ENCODE measurements at places on chromosomes 5 and 9. TPM values are rescaled to one million over a fixed set of nuclear protein-coding genes. Genes with fewer than 3 reads are reported as not detected.

Gene EMB
- total RNA-seq = 10.1 TPM

DNA sequence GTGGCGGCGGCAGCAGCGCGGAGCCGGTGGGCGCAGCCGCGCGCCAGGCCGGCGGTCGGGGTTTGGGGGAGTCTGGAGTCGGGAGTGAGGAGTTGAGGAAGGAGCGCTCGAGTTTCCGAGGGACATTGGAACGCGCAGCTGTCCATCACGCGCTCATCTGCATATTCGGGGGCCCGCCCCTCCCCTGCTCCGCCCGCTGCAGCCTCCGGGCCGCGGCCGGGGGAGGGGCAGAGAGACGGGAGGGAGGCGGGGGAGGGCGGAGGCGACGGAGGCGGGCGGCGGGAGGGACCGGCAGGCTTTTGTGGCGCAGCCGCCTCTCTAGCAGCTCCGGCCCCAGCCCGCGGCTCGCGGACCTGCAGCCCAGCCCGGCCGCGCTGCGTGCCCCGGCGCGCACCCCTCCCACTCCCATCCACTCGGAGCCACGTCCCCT, at the start of gene IRX2:
Gene IRX2, minus strand, starts transcription at position 86 of the 430 bp plus-strand sequence. CDS start 264 bp downstream, outside the sequence.
- peak; percentile 79 for DNase-seq
- peaks cover 55% of the 10 kb centered on the region for H3K4me1 ChIP-seq
- H3K36me3 ChIP-seq = peaks cover 3% of the 10 kb centered on the region
- H3K27ac ChIP-seq = peak within 1 kb of the TSS; percentile 48
- H3K4me3 ChIP-seq = peak within 1 kb of the TSS; percentile 37

Gene ANKRD18B
- 5.9 TPM for total RNA-seq

Gene HNRNPH1
- 483 TPM for total RNA-seq

Gene SPATA31E1
- not detected for total RNA-seq

Gene FOXE1
- total RNA-seq = 7.9 TPM

- no peaks in the 10 kb centered on the region for H3K4me1 ChIP-seq
- no peak for DNase-seq
- no peak overlapping the region for H3K4me3 ChIP-seq
- no peaks in the 10 kb centered on the region for H3K36me3 ChIP-seq
- no peak overlapping the region for H3K27ac ChIP-seq
- H3K27me3 ChIP-seq = no peaks in the 10 kb centered on the region
Observed at GRCh38 chr5:21391506-21391905, 1403.5 kb upstream of the CDH18 start.

Gene SLC4A9
- total RNA-seq = 0.25 TPM

DNA sequence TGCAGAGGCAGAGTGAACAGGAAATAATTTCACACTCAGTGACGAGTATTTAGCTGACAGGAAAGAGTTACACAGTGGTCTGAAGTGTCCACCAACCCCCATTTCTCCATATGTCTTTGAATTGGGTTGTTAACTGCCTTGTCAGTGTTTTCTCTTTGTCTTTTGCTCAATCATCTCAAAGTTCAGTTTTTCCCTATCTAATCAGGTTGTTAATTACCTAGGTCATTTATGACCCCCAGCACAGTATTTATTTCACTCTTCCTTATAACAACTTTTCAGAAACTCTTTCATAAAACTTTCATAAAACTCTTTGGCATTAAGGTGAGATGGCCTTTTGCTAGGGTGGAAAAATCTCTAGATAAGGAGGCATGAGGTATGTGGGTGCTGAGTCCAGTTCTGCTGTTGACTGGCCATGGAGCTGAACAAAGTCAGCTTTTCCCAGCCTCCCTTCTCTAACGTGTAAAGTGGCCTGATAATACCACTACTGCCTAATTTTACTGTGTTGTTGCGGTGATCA, 5.2 kb upstream of the ALDOB start:
- H3K27me3 ChIP-seq = no peaks in the 10 kb centered on the region
- no peaks in the 10 kb centered on the region for H3K36me3 ChIP-seq
- no peak overlapping the region for H3K27ac ChIP-seq
- no peaks in the 10 kb centered on the region for H3K4me1 ChIP-seq
- H3K4me3 ChIP-seq = no peak overlapping the region
- DNase-seq = no peak

DNA sequence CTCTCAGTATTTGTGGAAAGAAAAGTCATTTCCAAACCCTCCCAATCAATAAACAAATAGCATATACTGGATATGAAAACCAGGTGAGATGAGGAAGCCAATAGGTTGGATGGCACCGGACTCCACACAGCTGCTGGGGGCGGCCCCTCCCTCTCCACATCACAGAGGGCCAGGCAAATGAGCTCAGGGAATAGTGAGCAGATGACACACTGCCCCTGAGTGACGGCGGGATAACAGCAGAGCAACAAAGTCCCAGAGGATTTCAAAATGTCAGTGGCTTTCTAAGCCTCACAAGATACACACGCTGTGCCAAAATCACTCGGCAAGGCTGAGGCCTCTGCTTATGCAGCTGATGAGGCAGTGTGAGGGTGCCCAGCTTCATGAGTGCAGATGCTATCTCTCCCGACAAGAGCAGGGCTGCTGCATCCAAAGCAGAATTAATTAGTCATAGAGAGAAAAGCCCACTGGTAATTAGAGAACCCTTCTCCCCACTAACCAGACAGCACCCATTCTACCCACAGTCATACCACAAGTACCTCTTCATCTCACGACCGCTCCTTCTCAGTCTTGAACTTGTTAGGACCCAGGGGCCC, 235.0 kb upstream of the NFIL3 start:
- no peaks in the 10 kb centered on the region for H3K4me1 ChIP-seq
- no peak overlapping the region for H3K27ac ChIP-seq
- no peaks in the 10 kb centered on the region for H3K27me3 ChIP-seq
- H3K36me3 ChIP-seq = no peaks in the 10 kb centered on the region

- H3K36me3 ChIP-seq = no peaks in the 10 kb centered on the region
- no peak overlapping the region for H3K4me3 ChIP-seq
- peaks cover 9% of the 10 kb centered on the region for H3K4me1 ChIP-seq
- no peaks in the 10 kb centered on the region for H3K27me3 ChIP-seq
Observed at GRCh38 chr5:90169078-90169477, 240.5 kb downstream of the CETN3 start.

- no peaks in the 10 kb centered on the region for H3K27me3 ChIP-seq
- H3K4me3 ChIP-seq = peak within 1 kb of the TSS; percentile 89
- H3K4me1 ChIP-seq = peaks cover 55% of the 10 kb centered on the region
- DNase-seq = no peak
- H3K27ac ChIP-seq = peak within 1 kb of the TSS; percentile 93
- no peaks in the 10 kb centered on the region for H3K36me3 ChIP-seq
Observed at GRCh38 chr5:177426566-177427210, at the start of gene GRK6. Gene GRK6, plus strand, starts transcription at chr5:177426676. Its CDS starts 170 bp downstream, at chr5:177426846.

- H3K36me3 ChIP-seq = no peaks in the 10 kb centered on the region
- H3K4me3 ChIP-seq = no peak overlapping the region
- no peaks in the 10 kb centered on the region for H3K27me3 ChIP-seq
- no peak for DNase-seq
Observed at GRCh38 chr9:108780942-108781734, 74.6 kb downstream of the ACTL7B start.

- H3K4me1 ChIP-seq = no peaks in the 10 kb centered on the region
- DNase-seq = no peak
- H3K4me3 ChIP-seq = no peak overlapping the region
- no peaks in the 10 kb centered on the region for H3K36me3 ChIP-seq
Observed at GRCh38 chr9:71483436-71483835, 284.9 kb downstream of the CEMIP2 start.

GRCh38 chr9:8388132-8388531, 588.6 kb upstream of the DMAC1 start:
- H3K36me3 ChIP-seq = no peaks in the 10 kb centered on the region
- H3K4me1 ChIP-seq = no peaks in the 10 kb centered on the region
- no peaks in the 10 kb centered on the region for H3K27me3 ChIP-seq
- no peak for DNase-seq
- H3K27ac ChIP-seq = no peak overlapping the region

Gene TNC
- total RNA-seq = 18.7 TPM

- H3K27ac ChIP-seq = no peak overlapping the region
- H3K4me3 ChIP-seq = no peak overlapping the region
- DNase-seq = no peak
- H3K27me3 ChIP-seq = no peaks in the 10 kb centered on the region
- H3K36me3 ChIP-seq = no peaks in the 10 kb centered on the region
Observed at GRCh38 chr9:70195456-70195855, 63.3 kb upstream of the SMC5 start.

Gene ANKRD55
- total RNA-seq = 0.74 TPM

GRCh38 chr9:89274838-89275237, 36.2 kb upstream of the CKS2 start:
- DNase-seq = no peak
- H3K27me3 ChIP-seq = no peaks in the 10 kb centered on the region
- H3K4me3 ChIP-seq = no peak overlapping the region
- no peaks in the 10 kb centered on the region for H3K4me1 ChIP-seq
- no peaks in the 10 kb centered on the region for H3K36me3 ChIP-seq
- H3K27ac ChIP-seq = no peak overlapping the region

DNA sequence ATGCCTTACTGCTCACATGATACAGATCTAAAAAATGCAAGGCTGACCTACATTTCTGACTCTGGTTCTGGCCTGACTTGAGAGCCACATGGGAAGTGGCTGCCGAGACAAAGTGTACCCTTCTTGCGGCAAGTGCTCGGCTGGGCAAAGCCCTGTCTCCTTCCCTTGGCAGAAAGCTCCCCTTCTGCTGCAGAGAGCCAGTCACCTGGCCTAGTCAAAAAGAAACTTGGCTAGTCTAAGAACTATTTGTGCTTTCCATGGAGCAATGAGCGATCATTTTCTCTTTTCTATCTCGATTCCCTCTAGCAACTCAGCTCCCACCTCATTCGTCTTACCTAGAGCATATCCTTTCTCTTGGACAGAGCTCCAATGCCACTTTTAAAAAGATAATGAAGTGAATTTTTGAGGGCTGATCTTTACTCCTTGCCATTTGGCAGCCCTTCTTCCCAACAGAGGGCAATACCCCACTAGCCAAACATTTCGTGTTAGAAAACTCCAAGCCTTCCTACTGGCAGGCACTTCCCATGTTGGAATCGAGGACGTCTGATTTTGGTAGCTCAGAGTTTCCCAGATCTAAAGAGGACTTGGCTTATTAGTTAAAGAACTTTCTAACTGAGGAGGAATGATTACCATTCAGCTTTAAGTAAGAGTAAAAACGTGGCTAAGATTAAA, 108.1 kb upstream of the PRRC1 start:
- H3K4me3 ChIP-seq = no peak overlapping the region
- H3K27ac ChIP-seq = no peak overlapping the region
- no peaks in the 10 kb centered on the region for H3K4me1 ChIP-seq
- H3K27me3 ChIP-seq = no peaks in the 10 kb centered on the region
- DNase-seq = no peak

DNA sequence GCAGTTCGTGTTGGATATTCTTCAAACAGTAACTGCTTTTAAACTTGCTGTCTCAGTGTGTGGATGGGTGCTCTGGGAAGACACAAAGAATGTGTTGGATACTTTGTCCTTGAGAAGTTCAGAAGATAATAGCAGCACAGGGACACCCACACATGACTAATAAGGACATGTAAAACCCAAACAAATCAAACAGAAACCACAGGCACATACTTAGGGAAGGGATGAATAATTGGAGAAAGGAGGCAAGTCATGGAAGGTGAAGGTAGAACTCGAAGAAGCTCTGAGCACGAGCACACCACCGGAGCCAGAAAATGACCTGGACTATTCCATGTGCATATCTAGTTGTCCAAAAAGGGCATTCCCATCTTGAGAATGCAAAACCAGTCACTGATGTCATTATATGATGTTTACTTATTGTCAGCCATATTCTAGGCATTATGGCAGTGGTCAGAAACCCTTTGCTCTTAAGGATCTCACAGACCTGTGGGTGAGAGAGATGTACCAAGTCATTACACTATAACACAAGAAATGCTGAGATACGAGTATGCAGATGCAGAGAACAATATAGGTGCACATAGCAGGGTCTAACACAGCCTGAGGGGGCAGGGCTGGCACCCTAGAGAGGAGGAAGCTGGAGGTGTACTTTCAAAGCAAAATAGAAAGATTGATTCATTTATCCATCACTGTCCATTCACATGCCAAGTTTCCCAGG, 152.9 kb downstream of the PIK3R1 start:
- no peaks in the 10 kb centered on the region for H3K36me3 ChIP-seq
- H3K27me3 ChIP-seq = no peaks in the 10 kb centered on the region
- H3K4me3 ChIP-seq = no peak overlapping the region
- H3K4me1 ChIP-seq = no peaks in the 10 kb centered on the region

GRCh38 chr5:114952876-114953275, 216.8 kb downstream of the TRIM36 start:
- H3K27me3 ChIP-seq = no peaks in the 10 kb centered on the region
- H3K27ac ChIP-seq = no peak overlapping the region
- DNase-seq = no peak
- no peaks in the 10 kb centered on the region for H3K36me3 ChIP-seq
- H3K4me3 ChIP-seq = no peak overlapping the region
- H3K4me1 ChIP-seq = no peaks in the 10 kb centered on the region

GRCh38 chr9:95090871-95091577, 226.5 kb downstream of the FANCC start:
- DNase-seq = no peak
- H3K36me3 ChIP-seq = no peaks in the 10 kb centered on the region
- peak overlapping the region; percentile 93 for H3K27ac ChIP-seq
- no peaks in the 10 kb centered on the region for H3K27me3 ChIP-seq
- peaks cover 100% of the 10 kb centered on the region for H3K4me1 ChIP-seq
- H3K4me3 ChIP-seq = no peak overlapping the region

DNA sequence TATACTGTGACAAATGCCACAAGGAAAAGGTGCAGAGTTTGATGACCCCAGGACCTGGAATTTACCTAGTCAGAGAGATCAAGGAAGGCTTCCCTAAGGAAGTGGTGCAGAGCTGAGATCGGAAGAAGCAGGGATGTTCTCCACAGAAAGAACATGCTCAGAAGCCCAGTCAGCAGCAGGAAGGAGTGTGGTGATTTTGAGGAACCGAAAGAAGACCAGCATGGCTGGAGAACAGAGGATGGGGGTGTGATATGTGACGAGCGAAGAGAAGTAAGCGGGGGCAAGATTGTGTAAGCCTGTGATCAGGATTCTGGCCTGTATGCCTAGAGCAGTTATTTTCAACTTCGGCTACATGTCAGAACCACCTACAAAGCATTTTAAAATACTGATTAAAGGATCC, 18.7 kb upstream of the PIK3R1 start:
- no peaks in the 10 kb centered on the region for H3K27me3 ChIP-seq
- no peak for DNase-seq
- no peak overlapping the region for H3K27ac ChIP-seq
- H3K4me1 ChIP-seq = no peaks in the 10 kb centered on the region

- H3K27ac ChIP-seq = no peak overlapping the region
- peaks cover 52% of the 10 kb centered on the region for H3K36me3 ChIP-seq
- DNase-seq = no peak
- no peaks in the 10 kb centered on the region for H3K27me3 ChIP-seq
Observed at GRCh38 chr5:71483355-71483754, 27.9 kb downstream of the BDP1 start.

DNA sequence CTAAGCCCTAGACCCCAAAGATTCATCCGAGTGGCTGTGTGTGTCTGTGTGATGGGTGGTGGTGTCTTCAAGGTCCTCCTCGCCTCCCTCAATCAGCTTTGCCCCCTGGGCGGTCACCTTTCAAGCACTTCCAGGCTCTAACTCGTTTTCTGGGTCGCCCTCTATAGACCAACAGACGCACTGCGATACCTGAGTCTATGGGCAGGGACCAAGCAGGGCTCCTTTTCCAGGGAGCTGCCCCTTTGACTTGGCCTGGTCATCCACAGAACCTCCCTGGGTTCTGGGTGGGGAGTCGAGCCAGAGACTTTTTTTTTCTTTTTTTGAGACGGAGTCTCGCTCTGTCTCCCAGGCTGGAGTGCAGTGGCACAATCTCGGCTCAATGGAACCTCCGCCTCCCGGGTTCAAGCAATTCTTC, 1.1 kb downstream of the SLC27A4 start:
- peak overlapping the region; percentile 79 for H3K27ac ChIP-seq
- no peaks in the 10 kb centered on the region for H3K27me3 ChIP-seq
- H3K36me3 ChIP-seq = no peaks in the 10 kb centered on the region
- peak overlapping the region; percentile 88 for H3K4me3 ChIP-seq
- DNase-seq = no peak

GRCh38 chr5:172466062-172466461, 11.7 kb upstream of the SH3PXD2B start:
- no peaks in the 10 kb centered on the region for H3K27me3 ChIP-seq
- no peaks in the 10 kb centered on the region for H3K4me1 ChIP-seq
- H3K27ac ChIP-seq = no peak overlapping the region
- no peak for DNase-seq

Gene GKAP1
- 4.4 TPM for total RNA-seq

Measured in vagina (tissue), 2 donors.